T1000 (cell line): ENCODE measurements at places on chromosomes 4 and X.

DNA sequence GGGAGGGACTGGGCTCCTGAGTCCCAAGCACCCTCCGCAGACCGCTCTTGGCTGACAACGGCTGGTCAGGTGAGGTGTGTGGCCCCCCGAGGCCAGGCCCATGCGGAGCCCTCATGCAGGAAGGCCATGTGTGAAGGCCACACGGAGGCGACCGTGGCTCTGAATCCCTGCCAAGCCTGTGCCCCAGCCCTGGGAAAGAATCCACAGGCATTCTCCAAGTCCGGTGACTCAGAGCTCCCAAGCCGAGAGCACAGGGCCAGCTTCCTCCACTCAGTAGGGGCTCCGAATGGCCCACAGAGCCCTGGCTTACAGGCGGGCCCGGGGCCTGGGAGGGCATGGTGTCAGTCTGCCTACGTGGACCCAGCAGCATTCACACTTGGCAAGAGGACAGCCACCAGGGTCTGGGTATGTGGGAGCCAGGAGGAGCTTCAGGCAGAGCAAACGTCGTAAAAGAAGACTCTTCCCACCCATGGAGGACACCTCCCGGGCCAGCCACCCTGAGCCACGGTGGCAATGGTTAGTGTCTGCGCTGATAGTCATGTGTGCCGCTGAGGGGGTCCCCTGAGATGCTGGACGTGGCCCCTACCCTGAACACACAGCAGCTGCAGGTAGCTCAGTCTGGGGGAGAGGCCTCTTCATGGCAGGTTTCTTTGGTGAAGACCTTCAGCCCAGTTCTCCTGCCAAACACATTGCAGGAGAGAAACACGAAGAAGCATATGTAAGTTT is 105.7 kb downstream of the PSAPL1 start:
- DNase-seq = peak; percentile 41

- DNase-seq = no peak
Measured at GRCh38 chr4:74330295-74330750, 22.1 kb downstream of the EPGN start.

DNA sequence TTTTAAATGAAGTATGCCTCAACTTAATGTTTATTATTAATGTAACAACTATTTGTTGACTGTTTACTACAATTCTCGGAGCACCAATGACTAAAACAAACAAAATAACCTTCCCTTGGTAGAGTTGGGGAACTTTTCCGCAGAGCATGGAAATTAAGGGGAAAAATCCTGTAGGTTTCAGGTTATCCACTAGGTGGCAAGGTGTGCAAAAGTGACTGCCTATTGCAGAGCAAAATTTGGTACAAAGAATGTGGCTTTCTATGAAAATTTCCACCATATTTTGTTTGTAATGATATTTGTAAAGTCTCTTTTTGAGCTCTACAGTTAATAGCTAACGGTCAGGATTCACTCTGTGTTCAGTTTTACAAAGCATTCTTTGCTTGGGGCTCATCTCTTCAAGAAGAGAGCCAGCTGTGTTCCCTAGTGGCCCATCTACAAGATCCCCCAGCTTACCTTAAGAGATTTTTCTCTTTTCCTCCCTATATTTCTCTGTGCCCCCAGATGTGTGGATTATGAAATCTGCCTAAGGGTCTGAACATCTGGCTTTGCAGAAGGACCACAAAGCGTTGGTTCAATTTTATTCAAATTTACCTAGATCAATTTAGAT is 61.1 kb downstream of the FBXO8 start:
- no peak for DNase-seq

DNA sequence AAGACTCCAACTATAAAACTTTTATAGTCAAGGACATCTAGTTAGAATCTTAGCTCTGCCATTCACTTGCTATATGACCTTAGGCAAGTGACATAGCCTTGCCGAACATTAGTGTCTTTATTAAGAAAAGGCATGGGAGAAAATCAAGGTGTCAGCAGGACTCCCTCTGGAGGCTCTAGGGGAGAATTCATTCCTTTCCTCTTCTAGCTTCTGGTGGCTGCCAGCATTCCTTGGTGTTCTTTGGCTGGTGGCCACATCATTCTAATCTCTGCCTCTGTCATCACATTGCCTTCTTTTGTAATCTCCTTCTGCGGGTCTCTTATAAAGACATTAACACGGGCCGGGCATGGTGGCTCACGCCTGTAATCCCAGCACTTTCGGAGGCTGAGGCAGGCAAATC is 99.8 kb downstream of the PPP1R2C start:
- no peak for DNase-seq

DNA sequence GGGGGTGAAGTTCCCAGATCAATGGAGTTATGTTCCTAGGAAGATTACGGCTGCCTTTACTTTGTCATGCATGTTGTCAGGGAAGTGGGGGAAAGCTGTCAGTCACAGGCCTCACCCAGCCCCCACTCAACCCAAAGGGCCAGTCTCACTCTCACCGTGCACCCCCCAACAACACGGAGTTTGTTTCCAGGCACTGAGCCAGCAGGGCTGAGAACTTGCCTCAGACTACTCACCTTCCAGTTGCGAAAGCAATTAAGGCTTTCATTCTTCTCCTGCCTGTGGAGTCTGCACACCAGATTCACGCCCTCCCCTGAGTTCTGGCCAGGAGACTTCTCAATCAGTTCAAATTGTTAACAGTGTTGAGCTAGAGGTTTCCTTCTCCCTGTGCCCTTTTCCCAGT is 114.3 kb downstream of the SH3BGRL start:
- DNase-seq = no peak

DNA sequence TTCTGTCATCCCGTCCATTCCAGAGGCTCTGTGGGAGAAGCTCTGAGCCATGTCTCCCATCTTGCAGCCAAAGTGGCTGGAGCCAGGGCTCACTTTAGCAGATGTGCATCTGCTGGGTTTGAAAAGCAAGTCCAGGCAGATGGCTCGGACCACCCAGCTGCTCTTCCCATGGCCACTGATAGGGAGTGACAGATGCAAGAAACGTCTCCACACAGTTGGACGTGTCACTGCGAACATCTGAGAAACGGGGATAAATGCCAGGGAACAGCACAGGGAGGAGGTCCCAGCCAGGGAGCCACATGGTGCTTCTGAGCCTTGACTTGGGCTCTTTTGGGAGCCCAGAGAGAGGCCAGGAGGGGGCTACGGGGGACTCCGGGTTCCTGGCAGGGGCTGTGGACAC is 242.3 kb downstream of the AFAP1 start:
- no peak for DNase-seq

DNA sequence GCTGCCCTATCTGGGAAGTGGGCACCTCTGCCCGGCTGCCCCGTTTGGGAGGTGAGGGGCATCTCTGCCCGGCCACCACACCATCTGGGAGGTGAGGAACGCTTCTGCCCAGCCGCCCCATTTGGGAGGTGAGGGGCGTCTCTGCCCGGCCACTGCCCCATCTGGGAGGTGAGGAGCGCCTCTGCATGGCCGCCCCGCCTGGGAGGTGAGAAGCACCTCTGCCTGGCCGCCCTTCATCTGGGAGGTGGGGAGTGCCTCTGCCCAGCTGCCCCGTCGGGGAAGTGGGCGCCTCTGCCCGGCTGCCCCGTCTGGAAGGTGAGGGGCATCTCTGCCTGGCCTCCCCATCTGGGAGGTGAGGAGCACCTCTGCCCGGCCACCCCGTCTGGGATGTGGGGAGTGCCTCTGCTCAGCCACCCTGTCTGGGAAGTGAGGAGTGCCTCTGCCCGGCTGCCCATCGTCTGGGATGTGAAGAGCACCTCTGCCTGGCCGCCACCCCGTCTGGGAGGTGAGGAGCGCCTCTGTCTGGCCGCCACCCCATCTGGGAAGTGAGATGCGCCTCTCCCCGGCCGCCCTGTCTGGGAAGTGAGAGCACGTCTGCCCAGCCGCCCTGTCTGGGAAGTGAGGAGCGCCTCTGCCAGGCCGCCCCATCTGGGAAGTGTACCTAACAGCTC is 9.8 kb downstream of the PABPC1L2A start:
- DNase-seq = no peak

- no peak for DNase-seq
Measured at GRCh38 chr4:109214622-109215301, 87.7 kb downstream of the COL25A1 start.

DNA sequence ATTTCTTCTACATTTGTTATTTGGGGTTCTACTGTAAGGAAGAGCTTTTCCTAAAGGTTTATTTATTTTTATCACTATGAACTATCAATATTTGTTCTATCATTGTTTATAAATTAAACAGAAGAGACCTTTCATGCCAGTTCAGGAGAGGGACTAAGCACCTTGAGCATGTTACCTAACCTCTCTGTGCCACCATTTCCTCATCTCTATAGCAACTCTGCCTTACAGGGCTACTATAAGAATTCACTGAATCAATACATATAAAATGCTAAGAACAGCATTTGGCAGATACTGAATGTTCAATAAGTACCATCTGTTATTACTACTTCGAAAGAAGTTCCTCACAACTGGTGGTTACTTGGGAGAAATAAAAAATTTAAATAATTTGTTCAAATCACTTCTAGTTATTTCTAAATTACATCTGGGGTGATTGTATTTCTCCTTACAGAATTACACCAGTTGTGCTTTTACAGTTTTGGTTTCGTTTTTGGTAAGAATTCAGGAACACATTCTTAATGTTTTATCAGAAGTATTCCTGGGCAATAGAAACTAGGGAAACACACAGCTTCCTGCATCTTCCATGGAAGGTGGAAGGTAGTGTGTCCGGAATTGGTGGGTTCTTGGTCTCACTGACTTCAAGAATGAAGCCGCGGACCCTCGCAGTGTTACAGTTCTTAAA is 32.9 kb downstream of the EREG start:
- DNase-seq = no peak
